ENCODE measurements at places on chromosomes 4 and X.

- DNase-seq, result peak; percentile 80
Measured at GRCh38 chrX:120749141-120749846, 119.4 kb upstream of the C1GALT1C1 start.

GRCh38 chrX:13898083-13898482 is 81.2 kb upstream of the GPM6B start:
- peak; percentile 43 for DNase-seq

DNA sequence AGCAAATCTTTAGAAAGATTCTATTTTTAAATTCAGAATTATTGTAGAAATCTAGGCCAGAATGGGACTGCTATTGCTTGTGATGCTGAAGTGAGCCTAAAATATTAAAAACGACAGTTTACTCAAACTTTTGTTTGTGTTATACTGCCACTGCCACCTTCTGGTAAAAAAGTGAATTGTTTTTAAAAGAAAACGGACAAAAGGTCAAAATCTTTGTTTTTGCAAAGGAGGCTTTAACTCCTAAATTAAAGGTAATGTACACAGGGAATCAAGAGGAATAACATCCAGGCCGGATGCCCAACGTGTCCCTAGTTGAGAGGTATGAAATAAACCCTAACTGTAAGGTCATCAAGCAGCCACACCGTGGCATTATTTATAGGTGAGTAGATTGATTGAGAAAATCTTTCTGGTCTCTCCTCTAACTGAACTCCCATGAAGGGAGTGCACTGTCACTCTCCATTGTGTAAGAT is 338.3 kb upstream of the GALNT7 start:
- peak; percentile 54 for DNase-seq

DNA sequence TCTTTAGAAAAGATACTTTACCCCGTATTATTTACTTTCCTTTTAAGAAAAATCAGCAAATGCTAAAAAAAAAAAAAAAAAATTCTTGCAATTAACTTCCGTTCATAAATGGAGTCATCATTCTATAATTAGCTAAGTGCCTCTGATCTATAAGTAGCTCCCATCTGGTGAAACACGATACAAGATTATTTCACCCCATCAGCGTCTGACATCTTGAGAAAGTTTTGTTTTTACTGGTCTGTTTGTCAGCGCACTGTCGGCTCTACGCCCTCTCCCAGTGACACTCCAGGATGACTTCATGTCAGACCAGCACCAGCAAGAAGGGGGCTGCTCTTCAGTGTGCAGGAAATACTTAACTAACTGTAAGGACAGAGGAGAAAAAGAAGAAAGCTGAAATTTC is 108.3 kb downstream of the AFAP1 start:
- DNase-seq, result no peak

DNA sequence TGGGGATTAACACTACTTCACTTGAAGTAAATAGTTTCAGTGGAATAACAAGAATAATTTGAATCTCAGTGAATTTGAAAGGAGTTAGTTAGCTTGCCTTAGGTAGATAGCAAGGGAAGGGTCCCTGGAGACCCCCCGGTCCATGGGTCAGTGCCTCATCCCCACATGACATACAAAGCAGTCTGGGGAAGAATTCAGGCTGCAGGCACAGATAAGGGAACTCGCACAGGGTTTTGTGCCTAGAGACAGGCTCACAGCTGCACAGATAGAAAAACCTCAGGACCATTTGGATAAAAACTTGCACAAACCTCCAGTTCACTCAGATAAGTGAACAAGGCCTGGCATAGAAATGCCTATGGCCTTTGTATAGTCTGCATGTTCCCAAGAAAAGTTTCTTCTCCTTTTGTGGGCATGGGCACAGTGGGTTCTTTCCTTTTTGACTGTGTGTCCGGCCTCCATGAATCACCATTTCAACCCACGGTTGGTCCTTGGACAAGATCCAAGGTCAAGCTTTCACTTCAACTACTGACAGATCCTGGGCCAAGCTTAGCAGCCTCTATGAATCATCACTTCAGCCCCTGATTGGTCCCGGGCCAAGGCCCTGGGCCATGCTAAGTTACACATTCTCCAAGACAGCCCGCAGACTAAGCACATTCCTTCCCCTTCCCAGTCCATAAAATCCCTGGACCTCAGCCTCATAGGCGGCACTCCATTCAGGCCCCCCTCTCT is 108.3 kb upstream of the KLHL4 start:
- DNase-seq, result no peak

DNA sequence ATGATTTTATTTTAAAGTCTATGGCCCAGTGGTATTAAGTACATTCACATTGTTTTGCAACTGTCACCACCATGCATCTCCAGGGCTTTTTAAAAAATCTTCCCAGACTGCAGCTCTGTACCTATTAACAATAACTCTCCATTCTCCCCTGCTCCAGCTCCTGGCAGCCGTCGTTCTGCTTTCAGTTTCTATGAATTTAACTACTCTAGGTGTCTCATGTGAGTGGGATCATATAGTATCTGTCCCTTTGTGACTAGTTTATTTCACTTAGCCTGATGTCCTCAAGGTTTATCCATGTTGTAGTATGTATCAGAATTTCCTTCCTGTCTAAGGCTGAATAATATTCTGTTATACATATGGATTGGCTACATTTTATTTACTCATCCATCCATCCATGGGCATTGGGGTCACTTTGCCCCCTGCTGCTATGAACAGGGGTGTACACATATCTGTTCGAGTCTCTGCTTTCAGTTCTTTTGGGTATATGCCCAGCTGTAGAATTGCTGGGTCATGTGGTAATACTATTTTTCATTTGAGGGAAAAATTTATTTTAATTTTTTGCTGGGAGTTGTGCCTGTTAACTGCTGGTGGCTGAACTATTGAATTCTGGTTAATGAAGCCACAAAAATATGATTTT is 131.3 kb downstream of the ARHGAP10 start:
- peak; percentile 6 for DNase-seq

DNA sequence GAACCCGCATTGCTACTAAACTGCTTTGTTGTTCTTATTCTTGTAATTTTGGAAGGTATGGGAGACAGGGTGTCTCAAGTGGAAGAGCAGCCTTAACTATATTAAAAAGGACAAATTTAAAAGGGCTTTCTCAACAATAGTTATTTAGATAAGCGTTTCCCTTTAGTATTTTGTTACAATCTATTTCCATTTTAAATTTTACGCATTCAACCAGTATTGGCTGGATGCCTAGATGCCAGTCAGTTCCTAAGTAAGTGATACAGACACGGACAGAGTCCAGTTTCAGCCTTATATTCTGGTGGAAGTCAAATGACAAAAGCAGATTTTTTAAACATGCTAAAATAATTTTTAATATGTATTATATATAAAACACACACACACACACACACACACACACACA is 28.3 kb downstream of the FAT1 start:
- no peak for DNase-seq

GRCh38 chrX:22389556-22390179 is 117.0 kb downstream of the CBLL2 start:
- DNase-seq, result no peak

DNA sequence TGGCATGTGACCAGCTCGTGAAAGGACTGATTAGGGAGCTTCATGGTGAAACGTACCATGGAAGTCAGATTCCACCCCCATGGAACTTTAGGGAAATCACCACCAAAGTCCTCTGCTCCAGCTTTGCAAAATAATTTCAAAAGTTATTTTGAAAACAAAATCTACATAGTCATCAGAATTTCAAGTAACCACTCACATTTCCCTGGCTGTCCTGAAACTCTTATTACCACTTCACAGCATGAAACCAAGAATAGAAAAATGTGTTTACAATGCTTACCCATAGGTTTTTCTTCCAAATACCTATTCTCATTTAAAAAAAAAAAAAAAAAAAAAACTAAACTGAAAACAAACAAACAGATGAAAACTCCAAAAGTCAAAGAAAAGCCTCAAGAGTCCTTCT is 198.7 kb downstream of the PDGFRA start:
- DNase-seq, result no peak

- peak; percentile 48 for DNase-seq
Measured at GRCh38 chrX:30971774-30972603, 82.9 kb upstream of the TAB3 start.

- DNase-seq, result no peak
Measured at GRCh38 chr4:104138116-104138515, 356.6 kb downstream of the CXXC4 start.

GRCh38 chrX:118904218-118904617 is 70.2 kb upstream of the LONRF3 start:
- DNase-seq, result no peak

- DNase-seq, result no peak
Measured at GRCh38 chr4:68817386-68817785, 1.6 kb downstream of the UGT2B10 start.

- DNase-seq, result no peak
Measured at GRCh38 chr4:26566133-26566532, 17.8 kb upstream of the TBC1D19 start.

Data from NAMALWA (cell line).